ENCODE measurements at places on chromosomes 11 and 22. TPM values are rescaled to one million over a fixed set of nuclear protein-coding genes. Genes with fewer than 3 reads are reported as not detected.

The MRGPRX4 gene
- total RNA-seq = not detected

The DEPDC7 gene
- 6.9 TPM for total RNA-seq

The ARHGAP20 gene
- 1.5 TPM for total RNA-seq

The PHOX2A gene
- total RNA-seq = not detected

The VSIG10L2 gene
- not detected for total RNA-seq

The PGA5 gene
- total RNA-seq = not detected

The OR6M1 gene
- not detected for total RNA-seq

The CNGA4 gene
- not detected for total RNA-seq

The OR5AP2 gene
- total RNA-seq = not detected

The SSH3 gene
- 6.5 TPM for total RNA-seq

The SHANK3 gene
- total RNA-seq = 0.62 TPM

- DNase-seq = no peak
Measured at GRCh38 chr22:49764127-49764581, 63.5 kb downstream of the BRD1 start.

DNA sequence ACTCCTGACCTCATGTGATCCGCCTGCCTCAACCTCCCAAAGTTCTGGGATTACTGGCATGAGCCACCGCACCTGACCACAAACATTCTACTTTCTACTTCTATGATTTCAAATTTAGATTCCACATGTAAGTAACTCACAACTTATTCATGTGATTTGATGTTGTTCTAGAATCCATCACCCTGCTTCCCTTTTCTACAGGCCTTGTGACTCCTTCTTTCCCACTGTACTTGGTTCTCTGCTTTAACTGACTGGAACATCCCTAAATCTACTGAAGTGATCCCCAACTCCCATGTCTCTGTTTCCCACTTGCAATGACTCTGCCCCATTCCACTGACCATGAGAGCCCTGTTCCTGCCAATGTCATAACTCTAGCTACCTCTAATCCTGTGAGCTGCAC is 25.7 kb upstream of the MRPL17 start:
- no peak for DNase-seq

- DNase-seq = no peak
Measured at GRCh38 chr11:107651672-107652071, 60.2 kb downstream of the SLN start.

- DNase-seq = no peak
Measured at GRCh38 chr11:9899676-9900075, 235.8 kb downstream of the SWAP70 start.

GRCh38 chr11:130383344-130384211 is 44.8 kb downstream of the ADAMTS8 start:
- peak; percentile 98 for DNase-seq

DNA sequence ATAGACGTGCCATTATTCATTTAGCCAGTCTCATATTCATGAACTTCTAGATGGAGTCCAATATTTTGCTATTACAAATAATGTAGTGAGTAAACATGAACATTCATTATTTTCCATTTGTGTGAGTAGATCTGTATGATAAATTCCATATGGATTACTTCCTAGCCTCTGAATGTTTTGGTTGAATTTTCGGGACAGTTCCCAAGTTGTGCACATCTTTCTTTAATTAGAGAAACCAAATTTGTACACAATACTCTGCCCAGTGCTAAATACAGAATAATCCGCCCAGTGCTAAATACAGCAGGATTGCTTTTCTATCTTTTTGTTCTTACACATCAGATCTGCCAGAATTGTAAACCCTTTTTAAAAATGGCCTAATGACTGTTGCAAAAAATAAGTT is 17.1 kb upstream of the APLP2 start:
- DNase-seq = no peak

- DNase-seq = no peak
Measured at GRCh38 chr11:72239313-72239848, 4.6 kb downstream of the PHOX2A start.

- no peak for DNase-seq
Measured at GRCh38 chr11:44379141-44380008, 69.4 kb upstream of the ALX4 start.

GRCh38 chr11:19832901-19833300 is 120.3 kb downstream of the NAV2 start:
- DNase-seq = no peak

- no peak for DNase-seq
Measured at GRCh38 chr11:130947889-130948288, 31.6 kb upstream of the SNX19 start.

- no peak for DNase-seq
Measured at GRCh38 chr22:26442086-26442756, 13.2 kb downstream of the ASPHD2 start.

- peak; percentile 55 for DNase-seq
Measured at GRCh38 chr11:118572061-118572980, at the start of gene ARCN1. ARCN1 (plus strand) TSS chr11:118572409; CDS start chr11:118572548, 139 bp downstream.

- no peak for DNase-seq
Measured at GRCh38 chr22:44578516-44579230, 80.6 kb upstream of the RTL6 start.

- DNase-seq = peak; percentile 28
Measured at GRCh38 chr11:55942785-55943392, 6.7 kb upstream of the OR5I1 start.

- no peak for DNase-seq
Measured at GRCh38 chr22:49099089-49099488, 728.6 kb downstream of the BRD1 start.

- no peak for DNase-seq
Measured at GRCh38 chr22:46652081-46652846, 32.1 kb downstream of the GRAMD4 start.

DNA sequence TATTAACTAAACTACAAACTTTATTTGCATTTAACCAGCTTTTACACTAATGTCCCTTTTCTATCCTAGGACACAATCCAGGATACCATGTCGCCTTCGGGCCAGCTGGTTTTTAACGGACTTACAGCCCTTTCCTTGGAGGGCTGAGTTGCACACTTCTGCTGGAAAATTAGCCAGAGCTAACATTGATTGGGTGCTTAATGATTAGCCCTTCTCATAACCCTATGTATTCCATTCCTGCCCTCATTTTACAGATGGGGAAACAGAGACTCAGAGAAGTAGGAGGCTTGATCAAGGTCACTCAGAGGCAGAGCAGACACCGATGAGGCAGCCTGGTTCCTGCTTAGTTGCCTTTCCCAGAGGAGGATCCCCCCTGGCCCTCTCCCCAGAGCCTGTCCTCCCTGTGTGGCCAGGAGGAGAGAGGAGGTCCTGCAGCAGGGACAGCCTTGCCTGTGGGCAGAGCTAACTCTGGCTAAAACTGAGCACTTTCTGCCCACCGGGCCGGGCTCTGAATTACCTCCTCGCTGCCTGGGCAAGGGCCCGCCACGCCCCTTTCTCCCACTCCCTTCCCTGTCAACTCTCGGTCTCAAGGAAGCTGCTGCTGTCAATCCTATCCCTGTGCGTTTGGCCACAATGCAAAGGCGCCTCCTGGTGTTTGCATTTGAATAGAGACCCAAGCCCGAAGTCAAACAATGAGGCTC is 59.6 kb upstream of the PAX6 start:
- peak; percentile 25 for DNase-seq

DNA sequence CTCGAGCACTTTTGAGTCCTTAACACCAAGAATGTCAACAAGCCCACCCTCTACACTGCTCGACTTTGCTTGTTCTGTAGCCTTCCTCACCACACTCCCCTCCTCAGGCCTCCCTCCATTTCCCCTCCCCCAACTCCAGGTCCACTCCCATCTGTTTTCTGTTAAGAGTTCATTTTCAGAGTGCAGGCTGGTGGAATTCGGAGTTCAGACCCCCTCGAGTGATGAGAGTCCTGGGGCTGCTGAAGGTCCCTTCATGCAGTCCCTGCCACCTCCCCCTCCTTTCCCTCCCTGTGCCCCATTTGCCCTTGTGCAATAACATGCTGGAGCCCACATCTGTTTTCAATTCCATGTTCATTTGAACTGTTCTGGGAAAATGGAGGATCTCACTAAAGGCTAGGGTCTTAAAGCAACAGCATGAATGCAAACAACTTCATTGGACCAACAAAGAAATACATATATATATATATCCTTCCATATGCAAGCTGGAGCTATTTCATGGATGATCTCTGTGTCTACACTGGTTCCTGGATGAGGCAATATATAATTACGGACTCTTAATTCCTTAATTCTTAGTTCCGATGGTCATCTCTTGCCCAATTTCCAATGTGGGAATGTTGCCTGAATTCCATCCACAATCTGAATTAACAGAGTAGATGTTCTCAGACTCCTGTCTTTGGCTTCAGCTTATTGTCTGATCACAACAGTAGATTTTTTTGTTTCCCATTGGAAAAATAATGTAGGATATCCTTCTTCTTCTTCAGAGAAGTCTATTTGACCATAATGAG is 340.4 kb downstream of the ETS1 start:
- DNase-seq = no peak

- DNase-seq = no peak
Measured at GRCh38 chr22:20890975-20891374, 26.2 kb upstream of the CRKL start.

DNA sequence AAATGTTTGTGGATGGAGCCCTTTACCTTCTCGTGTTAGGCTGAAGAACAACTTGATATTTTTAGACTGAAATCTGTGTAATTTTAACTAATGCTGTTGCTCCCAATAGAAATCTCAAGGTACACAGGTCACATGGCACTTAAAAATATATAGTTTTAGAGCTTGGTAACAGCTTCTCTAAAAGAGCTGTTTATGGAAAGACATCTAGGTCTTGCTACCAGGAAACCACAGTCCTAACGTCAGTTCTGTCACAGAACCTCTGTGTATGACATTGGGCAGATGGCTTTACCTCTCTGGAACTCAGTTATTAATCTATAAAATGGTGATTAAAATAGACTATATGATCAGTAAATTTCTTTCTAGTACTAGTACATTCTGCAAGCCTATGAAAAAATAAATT is 35.4 kb downstream of the PAK1 start:
- DNase-seq = no peak

GRCh38 chr11:87628026-87628580 is 547.1 kb downstream of the RAB38 start:
- DNase-seq = no peak

GRCh38 chr22:25774575-25775026 is 32.6 kb downstream of the MYO18B start:
- no peak for DNase-seq

DNA sequence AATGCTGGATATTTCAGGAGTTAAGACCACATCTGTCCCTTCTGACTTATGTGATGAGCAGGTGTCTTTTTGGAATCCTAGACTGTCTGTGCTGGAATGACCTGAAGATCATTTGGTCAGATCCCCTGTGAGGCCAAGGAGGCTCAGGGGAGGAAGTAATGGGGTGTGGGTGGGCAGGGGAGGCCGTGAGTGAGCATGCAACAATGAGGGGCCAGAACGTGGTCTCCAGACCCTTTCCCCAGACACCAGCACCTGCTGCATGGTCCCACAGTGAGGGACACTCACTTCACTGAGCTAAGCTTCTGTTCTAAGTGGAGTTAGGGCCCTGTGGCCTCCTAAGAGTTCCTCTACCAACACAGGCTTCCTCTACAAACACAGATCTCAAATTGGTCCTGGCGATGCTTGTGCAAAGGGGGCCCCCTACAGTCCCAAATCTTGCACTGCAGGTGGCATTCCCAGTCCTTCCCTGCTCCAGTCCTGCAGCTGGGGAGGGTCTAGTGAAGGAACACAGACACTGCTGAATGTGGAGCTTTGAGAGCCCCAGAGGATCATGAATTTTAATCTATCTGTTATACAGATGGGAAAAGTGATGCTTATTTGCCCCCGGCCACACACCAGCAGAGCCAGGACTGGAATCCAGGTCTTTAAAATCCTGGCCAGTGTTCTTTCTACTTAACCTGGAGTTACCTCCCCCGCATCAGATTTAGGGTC is 7.4 kb downstream of the USP2 start:
- peak; percentile 57 for DNase-seq

DNA sequence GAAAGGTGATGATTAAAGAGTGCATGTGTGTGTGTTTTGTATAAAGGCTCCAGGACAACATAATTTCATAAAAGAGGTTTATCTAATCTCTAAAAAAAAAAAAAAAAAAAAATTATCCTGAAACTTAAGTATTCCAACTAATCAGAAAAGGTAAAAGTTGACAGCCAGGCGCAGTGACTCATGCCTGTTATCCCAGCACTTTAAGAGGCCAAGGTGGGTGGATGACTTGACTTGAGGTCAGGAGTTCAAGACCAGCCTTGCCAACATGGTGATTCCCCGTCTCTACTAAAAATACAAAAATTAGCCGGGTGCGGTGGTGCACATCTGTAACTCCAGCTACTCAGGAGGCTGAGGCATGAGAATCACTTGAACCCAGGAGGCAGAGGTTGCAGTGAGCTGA is 632.7 kb upstream of the CHORDC1 start:
- no peak for DNase-seq

DNA sequence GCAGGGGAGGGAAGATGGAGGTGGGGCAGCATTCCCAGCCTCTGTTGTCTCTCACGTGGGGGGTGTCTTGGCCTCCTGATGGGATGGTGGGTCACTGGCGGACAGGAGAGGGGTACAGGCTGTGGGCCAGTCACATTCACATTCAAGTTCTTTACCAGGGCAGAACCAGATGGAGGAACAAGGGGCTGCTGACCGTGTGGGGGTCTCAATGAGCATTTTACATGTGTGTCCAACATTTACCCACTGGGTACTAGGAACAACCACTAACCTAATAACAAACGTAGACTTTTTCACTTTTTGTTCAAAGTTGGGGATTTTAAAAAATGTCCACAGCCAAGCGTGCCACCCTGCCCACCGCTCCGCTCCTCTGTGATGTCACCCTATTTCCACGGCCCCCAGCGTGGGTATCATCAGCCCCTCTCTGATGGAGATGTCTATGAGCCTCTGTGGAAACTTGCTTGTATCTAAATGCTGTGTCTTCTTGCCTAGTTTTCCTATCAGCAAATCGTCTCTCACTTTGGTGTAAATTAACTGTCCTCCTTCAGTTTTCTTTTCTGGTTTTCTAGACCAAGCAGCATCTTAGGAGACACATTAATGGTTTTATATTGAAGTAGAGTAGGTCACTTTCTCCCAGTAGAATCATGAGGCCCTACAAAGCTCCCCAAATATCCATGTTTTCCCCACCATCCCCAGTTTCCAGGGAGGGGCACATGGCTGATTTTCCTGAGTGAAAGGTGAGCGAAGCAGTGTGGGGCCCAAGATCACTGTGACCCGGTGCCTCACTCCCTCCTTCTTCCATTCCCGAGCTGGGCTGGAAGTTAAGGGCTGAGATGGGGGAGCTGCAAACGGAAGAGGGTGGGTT is 936.7 kb downstream of the BRD1 start:
- DNase-seq = no peak

- no peak for DNase-seq
Measured at GRCh38 chr11:119739021-119739703, 10.2 kb upstream of the NECTIN1 start.

DNA sequence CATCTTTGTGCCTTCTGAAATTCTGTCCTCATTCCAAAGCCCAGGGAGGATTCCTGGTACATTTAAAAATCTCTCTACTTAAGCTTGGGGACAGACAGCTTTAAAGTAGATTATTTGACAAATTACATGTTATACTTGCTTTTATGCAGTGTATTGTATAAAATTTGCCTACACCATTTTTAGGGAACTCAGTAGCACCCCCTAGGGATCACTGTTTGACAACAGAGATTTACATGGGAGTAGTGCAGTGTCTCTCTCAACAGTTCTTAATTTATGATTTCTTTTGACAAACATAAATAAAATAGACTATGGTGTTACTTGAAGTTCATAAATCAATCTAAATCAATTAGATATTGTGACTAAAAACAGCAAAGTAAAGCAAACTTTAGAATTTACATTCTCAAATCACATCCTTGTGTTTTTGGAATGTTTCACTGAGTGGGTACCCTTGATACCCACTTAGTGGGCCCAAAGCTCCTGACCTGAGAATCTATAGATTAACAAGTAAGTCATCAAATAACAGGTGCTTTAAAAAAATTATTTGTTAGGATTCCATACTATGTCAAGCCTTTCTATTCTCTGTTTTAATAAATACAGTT is 428.8 kb downstream of the DYNC2H1 start:
- DNase-seq = no peak
